Astrocyte (in vitro differentiated cells and primary cell): ENCODE measurements at places on chromosomes 2 and 18. TPM values are rescaled to one million over a fixed set of nuclear protein-coding genes. Genes with fewer than 3 reads are reported as not detected.
A peak's percentile ranks its signal among the peaks of the same experiment; 100 is the strongest.

- peak overlapping the region; percentile 86 for H3K4me3 ChIP-seq
- H3K27ac ChIP-seq = peak overlapping the region; percentile 74
- no peaks in the 10 kb centered on the region for H3K27me3 ChIP-seq
- no peak for DNase-seq
- H3K4me1 ChIP-seq = peaks cover 12% of the 10 kb centered on the region
Observed at GRCh38 chr2:138500592-138501424, 762 bp upstream of the SPOPL start.

DNA sequence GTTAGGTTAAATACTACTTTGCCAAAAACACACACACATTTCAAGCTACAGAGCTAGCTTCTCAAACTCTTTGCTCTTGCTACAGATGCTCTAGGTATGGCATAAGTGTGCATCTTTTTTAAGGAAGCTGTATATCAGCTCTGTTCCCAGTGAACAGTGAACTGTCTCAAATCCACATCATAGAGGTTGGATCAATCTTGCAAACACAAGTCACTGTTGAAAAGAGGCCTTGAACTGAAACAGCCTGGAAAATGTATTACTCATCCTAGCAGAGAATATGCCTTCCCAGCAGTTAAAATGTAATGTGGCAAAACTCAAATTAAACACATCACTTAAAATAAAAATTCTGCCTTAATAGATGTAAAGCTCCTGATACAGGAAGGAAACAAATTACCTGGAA lies 151.8 kb downstream of the WDPCP start:
- DNase-seq = no peak
- H3K36me3 ChIP-seq = no peaks in the 10 kb centered on the region
- H3K4me3 ChIP-seq = no peak overlapping the region
- no peaks in the 10 kb centered on the region for H3K27me3 ChIP-seq
- no peaks in the 10 kb centered on the region for H3K4me1 ChIP-seq

DNA sequence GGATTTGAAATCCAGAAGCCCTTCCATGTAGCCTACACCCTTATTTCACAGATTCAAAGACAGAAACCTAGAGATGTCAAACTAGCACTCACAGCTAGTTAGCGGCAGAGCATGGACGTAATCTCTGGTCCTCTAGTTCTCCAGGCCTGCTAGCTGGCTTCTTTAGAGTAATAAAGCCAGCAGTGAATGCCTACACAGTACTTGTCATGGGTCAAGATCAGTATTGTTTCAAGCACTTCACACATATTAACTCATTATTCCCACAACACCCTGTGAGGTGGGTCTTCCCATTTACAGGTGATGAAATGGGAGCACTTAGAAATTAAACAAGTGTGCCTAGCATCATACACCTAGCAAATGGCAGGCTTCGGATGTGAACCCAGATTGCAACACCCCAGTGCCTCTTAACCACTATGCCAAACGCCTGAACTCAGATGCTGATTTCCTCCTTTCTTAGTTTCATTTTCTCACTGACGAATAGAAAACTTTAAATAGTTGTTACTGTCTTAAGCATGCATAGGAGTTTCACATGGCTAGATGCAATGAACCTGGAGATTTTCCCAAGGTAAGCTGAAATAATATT lies 14.5 kb upstream of the ZBTB14 start:
- DNase-seq = no peak
- H3K36me3 ChIP-seq = no peaks in the 10 kb centered on the region
- no peak overlapping the region for H3K27ac ChIP-seq
- no peaks in the 10 kb centered on the region for H3K27me3 ChIP-seq
- no peak overlapping the region for H3K4me3 ChIP-seq

DNA sequence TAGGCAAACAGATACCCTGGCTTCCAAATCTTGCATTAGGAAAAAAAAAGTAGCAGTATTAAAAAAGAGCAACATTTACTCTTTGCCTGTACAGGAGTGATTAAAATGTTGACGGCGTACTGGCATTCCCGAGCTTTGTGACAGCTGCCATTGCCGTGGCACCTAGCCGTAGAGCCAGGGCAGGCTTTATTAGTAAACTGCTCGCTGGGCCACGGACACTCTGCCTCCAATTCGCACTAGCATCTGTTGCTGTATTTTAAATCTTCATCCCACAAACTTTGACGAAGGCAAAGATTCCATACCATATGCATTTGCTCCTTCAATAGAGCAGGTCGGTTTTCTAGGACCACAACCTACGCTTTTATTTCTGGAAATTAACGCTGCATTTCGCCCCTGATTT lies 44.5 kb upstream of the EPHA4 start:
- no peaks in the 10 kb centered on the region for H3K27me3 ChIP-seq
- no peak overlapping the region for H3K27ac ChIP-seq

- H3K27me3 ChIP-seq = no peaks in the 10 kb centered on the region
- H3K36me3 ChIP-seq = no peaks in the 10 kb centered on the region
Observed at GRCh38 chr2:120887320-120887697, 151.6 kb downstream of the GLI2 start.

DNA sequence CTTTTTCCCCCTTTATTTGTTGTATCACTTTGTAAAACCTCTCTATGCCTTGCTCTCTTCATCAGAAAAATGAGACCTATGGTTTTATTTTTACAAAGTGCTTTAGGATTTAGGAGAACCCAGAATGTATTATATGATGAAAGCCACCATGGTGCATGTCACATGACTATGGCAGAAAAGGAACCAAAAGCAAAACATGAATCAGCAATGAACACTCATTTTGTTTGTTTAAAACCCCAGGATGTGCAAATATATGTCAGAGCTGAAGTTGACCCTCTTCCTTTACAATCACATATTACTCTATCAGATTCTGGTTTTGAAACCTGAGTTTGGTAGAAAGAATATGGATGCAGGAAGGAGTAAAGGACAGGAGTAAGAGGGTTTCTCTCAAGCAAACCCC lies 70.0 kb downstream of the FIGN start:
- no peaks in the 10 kb centered on the region for H3K27me3 ChIP-seq
- H3K4me1 ChIP-seq = peaks cover 40% of the 10 kb centered on the region
- H3K27ac ChIP-seq = no peak overlapping the region
- H3K36me3 ChIP-seq = no peaks in the 10 kb centered on the region
- no peak overlapping the region for H3K4me3 ChIP-seq

- H3K27me3 ChIP-seq = peaks cover 37% of the 10 kb centered on the region
- no peak overlapping the region for H3K27ac ChIP-seq
- H3K4me1 ChIP-seq = peaks cover 13% of the 10 kb centered on the region
- no peaks in the 10 kb centered on the region for H3K36me3 ChIP-seq
Observed at GRCh38 chr2:229715895-229716507, 1.6 kb upstream of the DNER start.

DNA sequence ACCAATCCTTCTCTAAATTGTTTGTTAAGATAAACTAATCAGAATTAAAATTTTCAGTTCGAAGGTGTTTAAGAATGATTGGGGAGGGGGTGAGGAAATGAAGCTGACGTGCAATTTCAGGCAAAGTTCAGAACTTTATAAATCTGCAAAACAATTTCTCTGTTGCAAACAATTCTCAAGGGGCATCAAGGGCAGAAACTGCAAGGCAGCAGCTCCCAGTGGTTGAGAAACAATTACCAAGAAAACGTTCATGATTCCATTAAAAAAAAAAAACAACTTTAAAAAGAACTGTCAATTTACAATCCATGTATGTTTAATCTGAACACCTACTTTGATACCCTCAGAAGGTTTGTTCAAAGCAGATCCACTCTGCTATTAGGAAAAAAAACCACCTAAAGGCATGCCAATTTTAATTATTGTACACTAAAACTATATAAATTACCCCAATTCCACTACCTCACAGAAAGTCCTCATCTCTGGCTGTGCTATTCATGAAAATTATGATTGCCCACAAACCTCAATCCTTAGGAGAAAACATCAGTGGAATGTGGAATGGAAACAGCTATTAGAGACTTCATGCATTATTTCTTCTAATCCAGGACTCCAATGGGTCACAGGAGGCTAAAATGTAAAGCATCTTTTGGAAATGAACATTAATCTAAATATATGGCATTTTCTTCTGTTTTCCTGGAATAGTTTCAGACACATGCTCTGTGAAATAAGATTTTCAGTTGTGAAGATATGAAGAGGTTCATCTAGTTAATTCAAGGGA lies 119.9 kb upstream of the ACVR1C start:
- DNase-seq = peak; percentile 62
- peak overlapping the region; percentile 60 for H3K27ac ChIP-seq
- H3K4me3 ChIP-seq = no peak overlapping the region
- no peaks in the 10 kb centered on the region for H3K36me3 ChIP-seq

DNA sequence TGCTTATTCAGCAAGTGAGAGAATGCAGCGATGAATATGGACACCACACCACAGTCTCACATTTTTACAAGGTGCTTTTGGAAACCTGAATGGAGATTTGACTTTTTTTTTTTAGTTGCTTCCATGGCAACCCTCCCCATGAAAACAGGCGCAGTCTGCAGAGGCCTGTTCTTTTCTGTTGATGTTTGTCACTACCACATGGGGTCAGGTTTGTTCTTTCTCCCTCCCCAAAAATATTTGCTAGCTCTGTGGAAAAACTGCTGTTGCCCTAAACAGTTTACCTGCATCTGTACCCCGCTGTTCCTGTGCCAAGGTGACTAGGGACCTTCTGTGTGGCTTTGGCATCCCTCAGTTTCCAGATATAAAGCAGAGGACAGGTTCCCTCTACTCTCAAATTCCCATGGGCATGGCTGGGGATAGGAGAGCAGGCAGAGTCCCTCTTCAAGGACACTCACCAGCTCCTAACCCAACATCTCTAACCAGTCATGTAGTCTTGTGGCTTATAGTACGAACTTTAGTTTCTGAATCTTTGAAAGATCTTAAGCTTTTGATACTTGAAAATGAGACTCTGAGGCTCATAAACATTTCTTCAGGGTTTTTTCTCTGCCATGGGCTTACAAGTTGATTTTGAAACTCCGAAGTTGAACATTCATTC lies 14.7 kb upstream of the MAPRE2 start:
- H3K27ac ChIP-seq = no peak overlapping the region
- DNase-seq = no peak
- H3K4me3 ChIP-seq = no peak overlapping the region
- H3K36me3 ChIP-seq = no peaks in the 10 kb centered on the region

- H3K27me3 ChIP-seq = no peaks in the 10 kb centered on the region
- no peak overlapping the region for H3K4me3 ChIP-seq
- no peaks in the 10 kb centered on the region for H3K36me3 ChIP-seq
- H3K4me1 ChIP-seq = peaks cover 45% of the 10 kb centered on the region
- peak overlapping the region; percentile 98 for H3K27ac ChIP-seq
Observed at GRCh38 chr2:203802342-203803052, 65.1 kb upstream of the CTLA4 start.

DNA sequence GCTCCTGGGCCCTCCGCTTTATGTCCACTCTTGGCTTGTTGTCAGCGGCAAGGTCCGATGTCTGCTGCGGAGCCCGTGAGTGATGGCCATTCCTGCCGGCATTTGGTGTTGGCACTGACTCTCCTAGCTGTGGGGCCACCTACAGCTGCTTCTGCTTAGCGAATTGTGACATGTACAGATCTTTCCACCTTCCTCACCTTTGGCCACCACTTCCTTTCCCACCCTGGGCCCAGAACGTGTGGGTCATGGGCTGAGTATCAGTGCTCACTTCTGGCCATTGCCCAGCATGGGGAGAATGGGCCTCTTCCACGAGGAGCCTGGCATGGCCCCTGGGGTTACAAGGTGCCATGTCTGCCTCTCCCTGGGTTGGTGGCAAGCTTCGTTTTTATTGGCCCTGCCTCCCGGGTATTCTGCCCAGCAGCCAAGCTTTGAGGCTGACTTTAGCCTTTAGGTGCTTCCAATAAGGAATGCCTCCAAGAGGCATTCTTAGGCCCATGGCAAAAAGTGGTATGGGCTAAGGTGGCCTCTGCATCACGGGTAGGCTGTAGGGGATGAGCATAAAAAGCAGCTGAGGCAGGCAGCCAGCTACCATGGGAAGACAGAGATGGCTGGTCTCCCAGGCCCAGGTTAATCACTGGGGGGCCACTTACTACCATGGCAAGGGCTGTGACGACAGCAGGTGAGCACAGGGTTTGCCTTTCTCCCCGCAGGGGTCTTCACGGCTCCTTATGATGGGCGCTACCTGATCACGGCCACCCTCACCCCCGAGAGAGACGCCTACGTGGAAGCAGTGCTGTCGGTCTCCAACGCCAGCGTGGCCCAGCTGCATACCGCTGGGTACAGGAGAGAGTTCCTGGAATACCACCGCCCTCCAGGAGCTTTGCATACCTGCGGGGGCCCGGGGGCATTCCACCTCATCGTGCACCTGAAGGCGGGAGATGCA lies 65.8 kb downstream of the EMILIN2 start:
- no peak for DNase-seq
- peaks cover 18% of the 10 kb centered on the region for H3K36me3 ChIP-seq
- peaks cover 9% of the 10 kb centered on the region for H3K4me1 ChIP-seq
- H3K27ac ChIP-seq = no peak overlapping the region
- no peak overlapping the region for H3K4me3 ChIP-seq

- H3K36me3 ChIP-seq = no peaks in the 10 kb centered on the region
- no peaks in the 10 kb centered on the region for H3K4me1 ChIP-seq
- DNase-seq = no peak
- H3K27ac ChIP-seq = no peak overlapping the region
- no peak overlapping the region for H3K4me3 ChIP-seq
Observed at GRCh38 chr2:102783506-102784183, 21.8 kb downstream of the TMEM182 start.

GRCh38 chr18:48531908-48532307 lies 6.9 kb upstream of the CTIF start:
- H3K4me1 ChIP-seq = peaks cover 23% of the 10 kb centered on the region
- no peaks in the 10 kb centered on the region for H3K36me3 ChIP-seq
- peaks cover 4% of the 10 kb centered on the region for H3K27me3 ChIP-seq
- no peak for DNase-seq

DNA sequence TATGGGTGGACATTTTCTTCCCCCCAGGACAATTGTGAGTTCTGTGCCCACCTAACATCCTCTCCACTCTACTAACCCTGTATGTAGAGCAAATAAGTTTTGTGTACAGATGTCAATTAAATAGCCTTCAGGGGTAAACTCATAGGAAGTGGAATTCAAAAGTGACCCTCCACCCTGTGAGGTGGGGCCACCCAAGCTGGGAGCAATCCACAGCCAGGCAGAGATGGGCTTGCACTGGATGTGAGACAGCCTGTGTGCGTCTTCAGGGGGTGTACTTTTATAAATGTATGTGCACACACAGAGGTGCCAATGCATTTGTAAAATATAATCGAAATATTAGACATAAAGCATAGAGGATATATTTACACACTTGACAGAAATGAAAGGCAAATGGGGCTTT lies 33.1 kb upstream of the ATP6V1B1 start:
- no peak for DNase-seq
- peaks cover 59% of the 10 kb centered on the region for H3K27me3 ChIP-seq
- no peak overlapping the region for H3K4me3 ChIP-seq
- H3K4me1 ChIP-seq = peaks cover 14% of the 10 kb centered on the region

GRCh38 chr2:29212009-29212408 lies 96.8 kb downstream of the CLIP4 start:
- H3K27me3 ChIP-seq = no peaks in the 10 kb centered on the region
- DNase-seq = no peak
- peaks cover 3% of the 10 kb centered on the region for H3K4me1 ChIP-seq
- no peak overlapping the region for H3K4me3 ChIP-seq

- H3K36me3 ChIP-seq = no peaks in the 10 kb centered on the region
- H3K27ac ChIP-seq = no peak overlapping the region
- no peak for DNase-seq
- H3K4me3 ChIP-seq = no peak overlapping the region
- H3K27me3 ChIP-seq = no peaks in the 10 kb centered on the region
Observed at GRCh38 chr18:22019193-22019592, 150.2 kb upstream of the GATA6 start.

MAL gene
- 0.41 TPM in 1 of 2 replicates, not detected in the other for total RNA-seq

GPR39 gene
- 4.0 and 4.4 TPM in 2 replicates for total RNA-seq

SLC4A3 gene
- total RNA-seq = 10.9 and 11.2 TPM in 2 replicates

SERPINB3 gene
- total RNA-seq = not detected in 2 replicates

UGT1A4 gene
- not detected in 2 replicates for total RNA-seq

TRABD2A gene
- total RNA-seq = 2.6 and 3.2 TPM in 2 replicates

SCYGR4 gene
- total RNA-seq = not detected in 2 replicates

REG3G gene
- total RNA-seq = not detected in 2 replicates

TLX2 gene
- not detected in 2 replicates for total RNA-seq

ZNG1B gene
- 29.1 and 32.1 TPM in 2 replicates for total RNA-seq

SIX2 gene
- total RNA-seq = 7.4 and 10.1 TPM in 2 replicates
